ENCODE measurements at places on chromosomes 6 and 20.

DNA sequence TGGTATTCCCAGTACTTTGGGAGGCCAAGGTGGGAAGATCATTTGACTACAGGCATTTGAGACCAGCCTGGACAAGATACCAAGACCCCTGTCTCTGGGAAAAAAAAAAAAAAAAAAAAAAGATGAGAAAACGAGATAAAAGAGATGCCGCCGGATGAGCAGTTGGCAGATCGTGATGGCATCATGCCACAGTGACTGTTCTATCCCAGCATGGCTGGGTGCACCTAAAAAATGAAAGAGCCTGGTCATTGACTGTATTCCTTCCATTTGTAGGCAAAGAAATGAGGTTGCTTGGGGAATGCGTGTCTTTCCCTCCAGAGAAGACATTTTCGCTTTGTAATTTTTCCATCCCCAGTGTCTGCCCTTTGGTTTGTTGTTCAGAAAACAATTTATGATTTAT lies 12.9 kb downstream of the AKAP12 start:
- DNase-seq, result no peak

- DNase-seq, result peak; percentile 11
Measured at GRCh38 chr6:159695984-159696383, 2.9 kb upstream of the SOD2 start.

DNA sequence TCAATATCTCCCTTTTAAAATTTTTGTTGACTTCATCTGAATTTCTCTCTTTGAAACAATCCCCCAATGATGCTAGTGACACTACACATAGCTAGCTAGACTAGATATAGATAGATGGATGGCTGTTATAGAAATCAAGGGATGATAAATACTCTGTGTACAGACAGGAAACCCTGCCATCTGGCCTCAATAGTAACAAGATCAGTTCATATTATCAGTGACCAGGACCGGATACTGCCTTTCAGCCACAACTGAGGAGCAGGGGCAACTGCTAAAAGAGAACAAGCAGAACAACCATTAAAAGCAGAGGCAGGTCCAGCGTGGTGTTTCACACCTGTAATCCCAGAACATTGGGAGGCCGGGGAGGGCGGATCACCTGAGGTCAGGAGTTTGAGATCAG lies 118.3 kb upstream of the FAM184A start:
- DNase-seq, result no peak

GRCh38 chr6:156425359-156426020 lies 351.7 kb upstream of the ARID1B start:
- no peak for DNase-seq

DNA sequence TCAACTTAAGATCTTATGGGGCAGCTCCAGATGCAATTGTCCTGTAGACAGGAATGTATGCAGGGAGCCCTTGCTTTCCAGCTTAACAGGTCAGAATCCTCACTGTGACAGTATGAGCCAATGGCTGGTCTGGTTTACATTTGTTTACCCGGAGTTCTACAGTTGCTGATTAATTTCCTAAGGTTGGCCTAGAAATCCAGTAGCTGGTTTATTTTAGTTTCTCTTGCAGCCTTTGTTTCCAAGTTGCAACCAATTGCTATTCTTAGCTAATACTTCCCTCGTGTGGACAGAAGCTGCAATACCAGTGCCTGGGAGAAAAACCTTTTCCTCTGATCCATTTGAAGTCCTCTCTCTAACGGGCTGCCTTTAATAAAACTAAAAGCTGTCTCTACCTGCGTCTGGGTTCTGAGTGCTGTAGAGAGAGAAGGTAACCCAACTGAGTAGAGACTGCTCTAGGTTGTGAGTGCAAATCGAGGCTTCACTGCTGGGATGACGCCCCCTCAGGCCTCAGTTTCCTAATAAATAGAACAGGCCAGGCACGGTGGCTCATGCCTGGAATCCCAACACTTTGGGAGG lies 45.9 kb downstream of the ZNF217 start:
- DNase-seq, result no peak

- DNase-seq, result no peak
Measured at GRCh38 chr20:37749620-37750403, 56.0 kb downstream of the CTNNBL1 start.
